Right atrium auricular region (tissue), 2 donors: ENCODE measurements at places on chromosomes 4 and X. TPM values are rescaled to one million over a fixed set of nuclear protein-coding genes. Genes with fewer than 3 reads are reported as not detected.

DNA sequence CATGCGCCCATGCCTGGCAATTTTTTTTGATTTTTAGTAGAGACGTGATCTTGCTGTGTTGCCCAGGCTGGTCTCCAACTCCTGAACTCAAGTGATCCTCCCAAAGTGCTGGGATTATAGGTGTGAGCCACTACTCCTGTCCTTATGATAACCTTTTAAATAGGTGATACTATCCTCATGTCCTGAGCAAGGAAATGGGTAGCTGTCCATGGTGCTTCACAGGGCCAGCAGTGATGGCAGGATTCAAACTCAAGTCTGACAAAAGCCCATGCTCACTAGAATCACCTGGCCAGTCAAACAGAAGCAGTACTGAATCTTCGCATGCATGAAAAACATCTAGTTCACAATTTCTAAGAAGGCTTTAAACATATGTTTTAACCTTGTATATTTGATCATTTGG lies 235.1 kb downstream of the NR3C2 start:
- no peak for DNase-seq
- no peaks in the 10 kb centered on the region for H3K4me1 ChIP-seq
- H3K27ac ChIP-seq: no peak overlapping the region

DNA sequence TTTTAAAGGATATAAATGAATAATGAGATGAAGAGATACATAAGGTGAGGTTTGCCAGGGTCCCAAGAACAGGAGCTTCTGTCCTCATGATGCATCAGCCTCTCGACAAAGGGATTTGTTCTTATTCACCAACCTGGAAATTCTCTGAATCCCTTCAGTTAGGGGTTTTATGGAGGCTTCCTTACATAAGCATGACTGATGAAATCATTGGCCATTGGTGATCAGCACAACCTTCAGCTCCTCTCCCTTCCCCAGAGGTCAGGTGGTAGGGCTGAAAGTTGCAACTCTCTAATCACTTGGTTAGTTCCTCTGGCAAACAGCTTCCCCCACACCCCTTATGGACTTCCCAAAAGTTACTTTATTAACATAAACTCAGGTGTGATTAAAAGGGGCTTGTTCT lies 222.0 kb downstream of the SPRY1 start:
- DNase-seq: no peak
- H3K4me1 ChIP-seq: peaks cover 24% of the 10 kb centered on the region
- H3K36me3 ChIP-seq: no peaks in the 10 kb centered on the region
- H3K4me3 ChIP-seq: no peak overlapping the region
- no peak overlapping the region for H3K27ac ChIP-seq

ITGB1BP2 gene
- 102 TPM for total RNA-seq

- no peak overlapping the region for H3K4me3 ChIP-seq
- no peaks in the 10 kb centered on the region for H3K4me1 ChIP-seq
- no peak overlapping the region for H3K27ac ChIP-seq
- no peak for DNase-seq
- no peaks in the 10 kb centered on the region for H3K27me3 ChIP-seq
- H3K36me3 ChIP-seq: no peaks in the 10 kb centered on the region
Observed at GRCh38 chr4:64584981-64585557, 175.8 kb upstream of the TECRL start.

DNA sequence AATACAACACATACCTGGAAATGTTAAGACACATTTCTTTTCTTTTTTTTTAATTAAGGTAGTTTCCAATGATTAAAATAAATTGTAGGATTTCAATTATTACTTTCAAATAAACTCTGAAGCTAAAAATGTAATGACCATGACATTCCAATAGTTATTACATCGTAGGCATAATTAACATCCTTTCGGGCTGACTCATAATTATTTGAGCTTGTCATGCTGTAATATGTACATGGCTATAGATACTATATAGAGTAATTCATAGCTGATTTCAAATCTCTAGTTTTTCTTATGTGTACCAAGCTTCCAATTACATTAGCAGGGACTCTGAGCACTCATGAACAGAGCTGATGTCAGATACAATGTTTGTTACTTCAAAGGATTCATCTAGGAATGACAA lies 125.7 kb upstream of the GABRG1 start:
- no peak overlapping the region for H3K4me3 ChIP-seq
- H3K36me3 ChIP-seq: no peaks in the 10 kb centered on the region
- H3K27me3 ChIP-seq: no peaks in the 10 kb centered on the region
- no peaks in the 10 kb centered on the region for H3K4me1 ChIP-seq

RTL9 gene
- 0.41 TPM for total RNA-seq

- no peak for DNase-seq
- H3K27ac ChIP-seq: no peak overlapping the region
- H3K27me3 ChIP-seq: no peaks in the 10 kb centered on the region
Observed at GRCh38 chr4:86264241-86264640, 95.6 kb downstream of the MAPK10 start.

DNA sequence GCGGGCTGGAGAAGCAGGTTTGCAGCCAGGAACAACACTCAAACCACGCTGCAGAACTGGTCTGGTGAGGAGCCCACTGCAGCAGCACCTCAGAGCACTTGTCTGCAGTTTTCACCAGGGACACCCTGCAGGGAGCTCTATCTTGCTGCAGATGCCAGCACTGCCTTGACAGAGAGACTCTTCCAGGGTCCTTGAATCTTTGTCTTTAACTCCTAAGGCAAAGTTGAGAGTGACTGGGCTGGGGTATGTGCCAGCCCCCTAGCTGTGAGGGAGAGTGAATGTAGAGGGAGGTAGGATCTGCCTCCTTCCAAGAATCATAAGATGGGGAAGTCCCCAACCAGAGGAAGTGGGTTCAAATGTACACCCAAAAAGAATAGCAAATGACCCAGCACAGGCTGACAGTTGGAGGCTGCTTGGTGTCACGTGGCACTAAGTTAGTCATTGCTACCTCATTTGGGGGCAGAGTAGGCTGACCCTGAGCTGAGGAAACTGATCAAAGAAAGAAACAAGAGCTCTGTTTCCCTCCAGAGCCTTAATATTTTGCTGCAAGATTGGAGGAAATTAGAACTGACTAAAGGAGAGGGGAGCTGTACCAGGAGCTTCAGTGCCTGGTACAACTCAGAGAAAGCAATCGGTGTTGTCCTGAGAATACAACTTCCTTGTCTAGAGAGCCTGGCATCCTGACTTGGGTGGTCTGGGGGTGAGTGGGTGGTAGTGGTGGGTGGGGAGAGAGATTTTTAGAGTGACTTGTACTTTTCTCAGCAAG lies 28.2 kb upstream of the HUWE1 start:
- no peak overlapping the region for H3K27ac ChIP-seq
- H3K36me3 ChIP-seq: no peaks in the 10 kb centered on the region
- no peaks in the 10 kb centered on the region for H3K27me3 ChIP-seq
- H3K4me1 ChIP-seq: no peaks in the 10 kb centered on the region
